ENCODE measurements at places on chromosomes 6 and 20. TPM values are rescaled to one million over a fixed set of nuclear protein-coding genes. Genes with fewer than 3 reads are reported as not detected.

- H3K27me3 ChIP-seq: no peaks in the 10 kb centered on the region
- H3K4me3 ChIP-seq: no peak overlapping the region
- DNase-seq: no peak
- peaks cover 5% of the 10 kb centered on the region for H3K4me1 ChIP-seq
- H3K27ac ChIP-seq: no peak overlapping the region
Observed at GRCh38 chr20:43689165-43689564, 22.3 kb downstream of the MYBL2 start.

- H3K4me1 ChIP-seq: peaks cover 18% of the 10 kb centered on the region
- H3K36me3 ChIP-seq: peaks cover 12% of the 10 kb centered on the region
- peak overlapping the region; percentile 54 for H3K27ac ChIP-seq
- H3K27me3 ChIP-seq: peaks cover 36% of the 10 kb centered on the region
Observed at GRCh38 chr20:36093025-36093803, 61.3 kb upstream of the EPB41L1 start.

DNA sequence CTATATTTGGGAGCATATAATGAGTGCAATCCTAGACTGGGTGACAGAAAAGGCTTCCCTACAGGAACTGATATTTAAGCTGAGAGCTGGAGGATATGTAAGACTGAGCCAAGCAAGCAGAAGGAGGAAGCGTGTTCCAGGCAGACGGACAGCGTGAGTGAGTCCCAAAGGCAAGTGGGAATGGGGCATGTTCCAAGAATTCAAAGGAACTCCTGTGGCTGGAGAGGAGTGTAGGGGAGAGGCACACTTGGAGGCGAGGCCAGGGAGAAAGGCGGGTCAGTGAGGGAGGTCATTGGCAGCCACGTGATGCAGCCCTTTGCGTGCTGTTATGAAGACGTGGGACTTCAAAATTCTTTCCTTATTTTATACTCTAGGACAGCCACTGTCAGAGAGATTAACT, 27.9 kb upstream of the SGK1 start:
- H3K4me3 ChIP-seq: no peak overlapping the region
- no peak overlapping the region for H3K27ac ChIP-seq
- no peaks in the 10 kb centered on the region for H3K27me3 ChIP-seq
- no peaks in the 10 kb centered on the region for H3K36me3 ChIP-seq
- DNase-seq: no peak

GRCh38 chr6:99362678-99363268, 13.3 kb upstream of the FAXC start:
- H3K36me3 ChIP-seq: no peaks in the 10 kb centered on the region
- no peak overlapping the region for H3K4me3 ChIP-seq
- peaks cover 41% of the 10 kb centered on the region for H3K27me3 ChIP-seq
- H3K27ac ChIP-seq: no peak overlapping the region
- no peak for DNase-seq

DNA sequence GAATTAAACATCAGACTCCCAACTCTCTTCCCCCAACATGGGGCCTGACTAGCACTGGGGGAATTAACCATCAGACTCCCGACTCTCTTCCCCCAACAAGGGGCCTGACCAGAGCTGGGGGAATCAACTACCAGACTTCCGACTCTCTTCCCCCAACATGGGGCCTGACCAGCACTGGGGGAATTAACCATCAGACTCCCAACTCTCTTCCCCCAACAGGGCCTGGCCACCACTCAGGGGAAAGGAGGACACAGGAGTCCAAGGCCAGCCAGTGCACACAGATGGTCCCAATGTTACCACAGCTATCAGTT, 13.1 kb downstream of the CST7 start:
- H3K4me3 ChIP-seq: no peak overlapping the region
- no peaks in the 10 kb centered on the region for H3K27me3 ChIP-seq
- H3K36me3 ChIP-seq: peaks cover 5% of the 10 kb centered on the region
- peaks cover 6% of the 10 kb centered on the region for H3K4me1 ChIP-seq

- DNase-seq: no peak
- H3K27ac ChIP-seq: no peak overlapping the region
- H3K4me1 ChIP-seq: no peaks in the 10 kb centered on the region
- H3K27me3 ChIP-seq: peaks cover 14% of the 10 kb centered on the region
Observed at GRCh38 chr6:34568341-34569201, 12.4 kb upstream of the SPDEF start.

DNA sequence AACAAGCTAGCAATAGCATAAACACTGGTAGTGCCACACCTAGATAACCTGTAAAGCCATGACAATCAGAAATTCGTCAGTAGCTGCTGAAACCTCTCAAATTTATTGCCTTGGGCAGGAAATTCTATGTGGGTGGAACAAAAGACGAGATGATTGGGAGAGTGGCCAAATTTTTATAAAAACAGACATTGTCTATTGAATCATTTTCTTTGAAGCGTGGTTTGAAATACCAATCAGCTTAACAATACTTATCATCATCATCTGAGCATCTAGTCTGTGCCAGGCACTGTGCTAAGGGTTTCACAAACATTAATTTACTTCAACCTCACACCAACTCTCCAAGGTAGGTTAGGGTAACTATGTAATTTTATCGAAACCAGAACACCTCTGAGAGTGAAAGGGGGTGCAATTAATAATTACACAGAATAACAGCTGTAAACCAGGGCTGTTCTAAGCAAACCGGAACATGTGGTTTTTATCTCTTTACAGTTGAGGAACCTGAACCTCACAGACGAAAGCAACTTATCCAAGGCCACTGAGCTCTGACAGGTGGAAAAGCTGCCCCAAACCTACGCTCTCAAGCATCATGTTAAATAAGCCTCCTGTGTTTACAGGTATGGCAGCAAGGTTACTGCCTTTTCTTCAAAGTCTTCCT, 43.4 kb downstream of the NHSL1 start:
- H3K4me1 ChIP-seq: peaks cover 14% of the 10 kb centered on the region
- no peaks in the 10 kb centered on the region for H3K27me3 ChIP-seq

DNA sequence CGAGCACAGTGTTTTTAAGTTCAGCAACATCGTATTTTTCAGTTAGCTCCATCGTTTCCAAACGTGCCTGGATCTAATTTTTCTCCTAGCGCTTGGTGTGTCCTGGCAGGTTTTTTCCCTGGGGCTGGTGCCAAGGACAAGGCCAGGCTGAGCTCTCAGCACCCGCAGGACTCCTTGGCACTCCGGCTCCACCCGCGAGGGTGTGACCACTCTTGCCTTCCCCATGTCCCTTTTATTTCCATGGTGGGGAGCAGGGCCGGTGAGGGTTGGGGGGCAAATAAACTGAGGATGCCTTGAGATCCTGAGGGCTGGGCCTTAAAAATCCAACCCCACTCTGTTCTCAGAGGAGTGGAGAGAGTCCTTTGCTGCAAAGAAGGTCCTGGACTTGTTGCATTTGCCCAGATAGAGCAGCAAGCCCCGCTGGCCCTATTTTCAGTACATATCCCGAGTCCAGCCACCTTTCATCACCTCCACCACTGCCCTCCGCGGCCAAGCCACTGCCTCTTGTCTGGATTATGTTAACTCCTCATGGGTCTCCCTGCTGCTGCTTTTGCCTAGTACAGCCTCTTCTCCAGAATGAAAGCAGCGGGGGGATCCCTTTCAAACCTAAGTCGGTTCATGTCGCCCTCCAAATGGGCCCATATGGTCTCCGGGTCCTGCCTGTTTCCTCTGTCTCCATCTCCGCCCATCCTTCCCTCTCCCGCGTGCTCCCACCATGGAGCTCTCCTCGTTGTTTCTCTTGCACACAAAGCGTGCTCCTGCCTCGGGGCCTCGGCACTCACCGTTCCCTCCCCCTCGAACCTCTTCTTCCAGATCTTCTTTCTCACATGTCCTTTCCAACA, 4.5 kb upstream of the RAB44 start:
- DNase-seq: no peak
- H3K4me1 ChIP-seq: peaks cover 31% of the 10 kb centered on the region
- peak overlapping the region; percentile 75 for H3K4me3 ChIP-seq
- H3K36me3 ChIP-seq: no peaks in the 10 kb centered on the region
- H3K27me3 ChIP-seq: no peaks in the 10 kb centered on the region

GRCh38 chr6:130526466-130526865, 160.6 kb downstream of the TMEM200A start:
- peaks cover 24% of the 10 kb centered on the region for H3K4me1 ChIP-seq
- no peak overlapping the region for H3K27ac ChIP-seq
- H3K27me3 ChIP-seq: no peaks in the 10 kb centered on the region
- no peak for DNase-seq
- no peak overlapping the region for H3K4me3 ChIP-seq

- H3K4me1 ChIP-seq: no peaks in the 10 kb centered on the region
- H3K27ac ChIP-seq: no peak overlapping the region
- H3K4me3 ChIP-seq: no peak overlapping the region
- no peaks in the 10 kb centered on the region for H3K36me3 ChIP-seq
- DNase-seq: no peak
- peaks cover 11% of the 10 kb centered on the region for H3K27me3 ChIP-seq
Observed at GRCh38 chr6:40299681-40300080, 287.5 kb downstream of the LRFN2 start.

DNA sequence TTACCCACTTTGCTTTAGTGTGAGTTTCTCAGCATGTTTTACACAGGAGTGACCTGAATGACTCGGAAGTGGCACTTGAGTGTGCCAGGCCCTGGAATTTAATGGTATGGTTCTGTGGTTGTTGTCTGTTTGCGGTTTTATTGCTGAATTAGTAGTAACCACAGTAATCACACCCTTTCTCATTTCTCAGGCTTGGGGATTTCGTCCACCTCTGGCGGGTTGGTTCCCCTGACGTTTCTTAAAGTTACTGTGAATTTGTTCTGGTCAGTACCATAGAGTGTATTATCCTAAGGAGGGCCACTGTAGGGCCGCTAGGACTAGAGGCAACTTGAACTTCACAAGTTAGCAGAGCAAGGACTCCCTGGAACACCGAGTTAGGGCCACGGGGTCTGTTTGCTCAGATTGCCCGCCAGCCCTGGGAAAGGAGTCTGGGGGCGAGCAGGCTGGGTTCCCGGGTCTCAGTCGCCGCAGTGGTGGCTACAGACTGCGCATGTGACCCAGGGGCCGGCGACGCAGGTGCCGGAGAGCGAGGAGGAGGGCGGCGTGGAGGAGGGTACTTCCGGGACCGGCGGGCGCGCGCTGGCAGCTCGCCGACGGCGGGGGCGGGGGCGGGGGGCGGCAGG, 546 bp upstream of the KLHL32 start:
- H3K36me3 ChIP-seq: peaks cover 6% of the 10 kb centered on the region
- DNase-seq: no peak
- peak overlapping the region; percentile 98 for H3K27ac ChIP-seq
- peaks cover 8% of the 10 kb centered on the region for H3K27me3 ChIP-seq

DNA sequence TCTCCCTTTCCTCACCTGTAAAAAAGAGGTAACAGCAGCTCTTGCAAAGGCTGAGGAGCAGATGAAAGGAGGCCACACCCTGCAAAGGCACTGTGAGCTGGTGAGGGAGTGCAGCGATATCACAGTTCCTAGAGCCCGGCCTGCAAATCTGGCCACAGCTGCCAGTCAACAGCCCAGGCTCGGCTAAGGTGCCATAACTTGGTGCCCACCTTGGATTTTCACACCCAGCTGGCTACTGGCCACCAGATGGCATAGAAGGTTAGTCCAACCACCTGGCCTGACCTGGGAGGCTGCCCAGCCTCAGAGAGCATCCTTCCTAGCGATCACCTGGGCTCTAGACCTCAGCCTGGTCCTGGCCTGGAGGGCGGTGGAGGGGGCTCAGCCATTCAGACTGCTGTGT, 46.8 kb downstream of the KCNB1 start:
- H3K4me1 ChIP-seq: no peaks in the 10 kb centered on the region
- no peak overlapping the region for H3K27ac ChIP-seq
- H3K4me3 ChIP-seq: no peak overlapping the region
- H3K36me3 ChIP-seq: no peaks in the 10 kb centered on the region
- no peak for DNase-seq

DNA sequence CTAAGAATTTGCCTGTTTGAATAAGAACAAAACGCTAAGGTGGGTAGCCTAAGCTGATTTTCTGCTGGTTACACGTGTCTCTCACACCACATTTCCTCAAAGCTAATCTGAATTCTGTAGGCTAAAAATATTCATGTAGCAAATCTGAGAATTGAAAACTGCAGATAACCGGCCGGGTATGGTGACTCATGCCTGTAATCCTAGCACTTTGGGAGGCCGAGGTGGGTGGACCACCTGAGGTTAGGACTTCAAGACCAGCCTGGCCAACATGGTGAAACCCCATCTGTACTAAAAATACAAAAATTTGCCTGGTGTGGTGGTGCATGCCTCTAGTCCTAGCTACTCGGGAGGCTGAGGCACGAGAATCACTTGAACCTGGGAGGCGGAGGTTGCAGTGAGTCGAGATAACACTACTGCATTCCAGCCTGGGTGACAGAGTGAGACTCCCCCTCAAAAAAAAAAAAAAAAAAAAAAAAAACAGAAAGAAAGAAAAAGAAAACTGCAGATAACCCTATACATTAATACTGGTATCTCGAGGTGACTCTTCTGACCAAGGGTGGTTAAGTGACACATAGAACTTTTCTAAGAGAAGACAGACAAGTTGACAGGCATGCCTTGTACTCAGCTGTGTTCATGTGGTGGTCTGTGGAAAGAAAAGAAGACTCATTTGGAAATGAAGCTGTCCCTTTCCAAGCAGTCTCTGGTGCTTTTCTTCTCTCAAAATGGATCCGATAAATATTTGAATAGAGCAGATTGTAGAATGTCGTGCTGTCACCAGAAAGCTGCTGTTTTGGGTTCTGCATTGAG, 24.7 kb upstream of the ASXL1 start:
- peak overlapping the region; percentile 89 for H3K27ac ChIP-seq
- peak overlapping the region; percentile 83 for H3K4me3 ChIP-seq
- peaks cover 29% of the 10 kb centered on the region for H3K4me1 ChIP-seq
- DNase-seq: no peak
- H3K27me3 ChIP-seq: no peaks in the 10 kb centered on the region

DNA sequence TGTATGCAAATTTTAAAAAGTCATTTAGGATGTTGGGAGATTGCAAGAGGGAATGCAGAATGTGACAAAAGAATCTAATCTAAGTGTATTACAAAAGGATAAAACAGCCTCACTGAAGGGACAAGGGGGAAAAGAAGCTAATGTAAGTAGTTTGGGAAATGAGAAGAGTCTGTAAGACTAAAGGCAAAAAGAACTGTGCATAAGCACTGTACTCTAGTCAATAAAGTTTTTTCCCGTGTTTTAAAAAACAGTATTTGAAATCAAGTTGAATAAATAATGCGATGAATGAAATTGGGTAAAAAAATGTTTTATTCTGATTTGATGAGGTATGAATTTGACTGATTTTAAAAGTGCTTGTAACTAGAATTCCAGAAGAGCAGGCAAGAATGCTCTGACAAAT, 149.8 kb downstream of the VEGFA start:
- H3K36me3 ChIP-seq: no peaks in the 10 kb centered on the region
- peaks cover 14% of the 10 kb centered on the region for H3K27me3 ChIP-seq
- no peak overlapping the region for H3K4me3 ChIP-seq

ANKRD66 gene
- not detected for total RNA-seq

ENPP4 gene
- 4.6 TPM for total RNA-seq

EGFL8 gene
- total RNA-seq: 9.7 TPM

ADGB gene
- not detected for total RNA-seq

SNRPB gene
- 136 TPM for total RNA-seq

GLP1R gene
- not detected for total RNA-seq

SLC17A9 gene
- 2.4 TPM for total RNA-seq

COL9A3 gene
- not detected for total RNA-seq

GNRH2 gene
- total RNA-seq: 0.92 TPM

CST4 gene
- total RNA-seq: not detected

PNPLA1 gene
- total RNA-seq: not detected
